ENCODE measurements at places on chromosomes 12 and 14. TPM values are rescaled to one million over a fixed set of nuclear protein-coding genes. Genes with fewer than 3 reads are reported as not detected.
A peak's percentile ranks its signal among the peaks of the same experiment; 100 is the strongest.

DNA sequence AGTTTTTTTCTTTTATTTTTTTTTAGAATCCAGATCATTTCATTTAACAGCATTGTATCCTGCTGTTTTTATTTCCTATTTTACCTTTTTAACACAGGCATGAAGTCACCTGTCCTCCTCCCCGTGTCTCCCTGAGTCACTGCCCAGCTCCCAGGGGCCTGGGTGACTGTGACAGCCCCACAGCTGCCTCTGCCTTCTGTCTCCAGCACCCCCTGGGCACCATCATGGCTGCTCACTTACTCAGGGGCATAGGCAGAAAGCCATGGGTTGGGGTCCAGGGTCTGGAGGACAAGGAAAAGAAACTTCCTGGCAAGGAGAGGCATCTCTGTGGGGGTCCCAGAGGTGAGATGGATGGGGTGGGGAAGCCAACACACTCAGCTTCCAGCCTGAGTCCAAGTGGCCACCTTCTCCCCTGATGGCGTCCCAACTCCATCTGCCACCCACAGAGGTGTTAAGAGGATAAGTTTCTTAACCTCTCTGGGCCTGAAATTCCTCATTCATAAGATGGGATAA lies 25.3 kb downstream of the TMEM63C start:
- no peaks in the 10 kb centered on the region for H3K36me3 ChIP-seq
- no peak overlapping the region for H3K4me3 ChIP-seq
- no peak for DNase-seq
- H3K27ac ChIP-seq = no peak overlapping the region

Gene CSRNP2
- total RNA-seq = 49.8 TPM

DNA sequence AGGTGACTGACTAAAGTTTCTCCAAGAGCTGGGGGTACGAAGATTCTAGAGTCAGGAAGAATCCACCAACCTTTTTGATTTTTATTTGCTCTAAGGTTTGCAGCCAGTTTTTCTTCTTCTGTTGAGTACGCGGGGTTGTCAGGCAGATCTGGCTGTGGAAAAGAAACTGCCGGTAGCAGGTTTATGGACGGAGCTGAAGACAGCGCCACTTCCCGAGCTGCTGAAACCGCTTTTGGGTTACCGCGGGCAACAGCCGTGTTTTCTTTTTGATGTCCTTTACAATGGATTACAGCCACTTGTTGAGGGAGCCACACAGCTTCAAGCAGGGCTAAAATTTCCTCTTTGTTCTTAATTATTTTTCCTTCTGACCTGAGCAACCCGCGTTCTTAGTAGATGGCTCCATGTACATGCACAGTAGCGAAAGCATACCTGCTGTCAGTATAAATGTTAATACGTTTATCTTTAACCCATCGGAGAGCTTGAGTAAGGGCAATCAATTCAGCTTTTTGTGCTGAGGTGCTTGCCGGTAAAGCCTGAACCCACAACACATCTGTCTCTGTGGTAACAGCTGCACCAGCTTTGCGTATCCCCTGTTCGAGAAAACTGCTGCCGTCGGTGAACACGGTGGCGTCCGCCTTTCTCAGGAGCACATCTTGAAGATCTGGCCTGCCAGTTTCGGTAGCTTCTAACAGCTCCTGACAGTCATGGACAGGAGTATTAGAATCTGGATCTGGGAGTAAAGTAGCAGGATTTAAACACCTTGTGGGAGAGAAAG lies 674.3 kb downstream of the TMEM121 start:
- no peaks in the 10 kb centered on the region for H3K27me3 ChIP-seq
- H3K36me3 ChIP-seq = no peaks in the 10 kb centered on the region
- no peak overlapping the region for H3K27ac ChIP-seq
- no peak for DNase-seq
- H3K4me1 ChIP-seq = no peaks in the 10 kb centered on the region

Gene RGS6
- total RNA-seq = not detected

GRCh38 chr14:63401646-63402045 lies 82.9 kb upstream of the GPHB5 start:
- DNase-seq = no peak
- H3K27ac ChIP-seq = no peak overlapping the region
- H3K4me3 ChIP-seq = no peak overlapping the region
- H3K4me1 ChIP-seq = no peaks in the 10 kb centered on the region
- no peaks in the 10 kb centered on the region for H3K27me3 ChIP-seq
- peaks cover 8% of the 10 kb centered on the region for H3K36me3 ChIP-seq

GRCh38 chr12:24478254-24478653 lies 470.6 kb downstream of the BCAT1 start:
- H3K4me1 ChIP-seq = no peaks in the 10 kb centered on the region
- no peak overlapping the region for H3K4me3 ChIP-seq
- no peaks in the 10 kb centered on the region for H3K27me3 ChIP-seq
- no peaks in the 10 kb centered on the region for H3K36me3 ChIP-seq

Gene CS
- 154 TPM for total RNA-seq

Gene CDH24
- 1.2 TPM for total RNA-seq

DNA sequence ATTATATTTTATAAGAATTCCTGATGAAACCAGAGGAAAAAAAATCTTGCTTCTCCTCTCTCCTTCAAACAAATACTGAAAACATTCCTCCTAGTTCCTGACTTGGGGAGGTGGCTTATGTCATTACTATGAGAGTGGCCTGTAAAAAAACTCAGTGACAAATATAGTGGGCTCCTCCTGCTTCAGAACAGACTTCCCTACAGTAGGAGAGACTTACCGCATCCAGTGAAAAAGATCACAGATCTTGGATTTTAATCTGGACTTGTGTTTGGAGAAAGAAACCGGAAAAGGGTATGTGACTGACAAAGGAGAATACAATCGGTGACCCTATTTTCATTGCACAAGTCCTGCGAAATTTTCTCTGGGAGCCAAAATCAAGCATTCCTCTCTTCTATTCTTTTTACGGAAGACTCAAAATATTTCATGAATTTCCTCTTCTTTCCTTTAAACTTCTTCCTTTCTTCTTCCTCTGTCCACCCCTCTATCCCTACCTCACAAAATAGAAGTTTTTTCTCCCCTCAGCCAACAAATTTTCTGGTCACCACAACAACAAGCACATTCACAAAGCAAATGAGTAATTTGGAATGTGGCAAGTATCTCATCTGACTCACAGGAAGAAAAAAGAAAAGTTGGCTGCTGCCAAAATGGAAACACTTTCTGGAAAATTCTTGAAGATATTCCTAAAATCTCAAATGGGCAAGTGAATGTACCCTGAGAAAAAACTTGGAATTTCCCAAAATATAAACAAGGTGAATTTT lies 185.1 kb upstream of the CDKN3 start:
- no peaks in the 10 kb centered on the region for H3K36me3 ChIP-seq
- no peak for DNase-seq
- no peak overlapping the region for H3K27ac ChIP-seq
- no peaks in the 10 kb centered on the region for H3K27me3 ChIP-seq
- H3K4me3 ChIP-seq = no peak overlapping the region
- no peaks in the 10 kb centered on the region for H3K4me1 ChIP-seq

Gene DPPA3
- not detected for total RNA-seq

Gene MIP
- total RNA-seq = not detected

GRCh38 chr12:107129315-107129930 lies 36.1 kb upstream of the CRY1 start:
- H3K27me3 ChIP-seq = peaks cover 4% of the 10 kb centered on the region
- H3K27ac ChIP-seq = no peak overlapping the region
- no peaks in the 10 kb centered on the region for H3K4me1 ChIP-seq
- no peaks in the 10 kb centered on the region for H3K36me3 ChIP-seq
- no peak for DNase-seq
- H3K4me3 ChIP-seq = no peak overlapping the region

DNA sequence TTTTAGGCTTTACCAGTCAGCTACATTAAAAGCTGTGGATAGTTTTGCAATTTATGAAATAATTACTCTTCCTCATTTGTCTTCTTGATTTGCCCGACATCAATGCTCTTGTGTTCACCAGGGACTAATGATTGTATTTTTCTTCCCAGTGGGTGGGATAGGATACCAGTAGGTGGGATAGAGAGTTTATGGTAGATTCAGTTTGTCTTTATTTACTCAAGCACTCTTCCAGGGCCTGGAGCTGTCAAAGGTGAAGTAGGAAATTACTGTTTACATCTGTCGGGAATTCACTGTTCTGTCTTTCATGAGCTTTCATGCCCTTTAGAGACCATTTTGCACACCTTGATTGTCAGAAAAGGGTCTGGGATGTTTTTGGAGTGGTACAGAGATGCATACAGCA lies 36.6 kb downstream of the ETV6 start:
- H3K27me3 ChIP-seq = no peaks in the 10 kb centered on the region
- H3K27ac ChIP-seq = no peak overlapping the region
- peaks cover 2% of the 10 kb centered on the region for H3K36me3 ChIP-seq
- H3K4me3 ChIP-seq = no peak overlapping the region
- peaks cover 6% of the 10 kb centered on the region for H3K4me1 ChIP-seq

GRCh38 chr14:93537951-93538350 lies 107.2 kb downstream of the UNC79 start:
- no peak overlapping the region for H3K27ac ChIP-seq
- no peaks in the 10 kb centered on the region for H3K36me3 ChIP-seq
- no peak for DNase-seq
- no peak overlapping the region for H3K4me3 ChIP-seq
- H3K4me1 ChIP-seq = peaks cover 16% of the 10 kb centered on the region

GRCh38 chr12:104177663-104178501 lies 37.7 kb upstream of the TXNRD1 start:
- H3K4me3 ChIP-seq = no peak overlapping the region
- DNase-seq = no peak
- no peaks in the 10 kb centered on the region for H3K27me3 ChIP-seq
- H3K4me1 ChIP-seq = no peaks in the 10 kb centered on the region
- H3K36me3 ChIP-seq = no peaks in the 10 kb centered on the region

DNA sequence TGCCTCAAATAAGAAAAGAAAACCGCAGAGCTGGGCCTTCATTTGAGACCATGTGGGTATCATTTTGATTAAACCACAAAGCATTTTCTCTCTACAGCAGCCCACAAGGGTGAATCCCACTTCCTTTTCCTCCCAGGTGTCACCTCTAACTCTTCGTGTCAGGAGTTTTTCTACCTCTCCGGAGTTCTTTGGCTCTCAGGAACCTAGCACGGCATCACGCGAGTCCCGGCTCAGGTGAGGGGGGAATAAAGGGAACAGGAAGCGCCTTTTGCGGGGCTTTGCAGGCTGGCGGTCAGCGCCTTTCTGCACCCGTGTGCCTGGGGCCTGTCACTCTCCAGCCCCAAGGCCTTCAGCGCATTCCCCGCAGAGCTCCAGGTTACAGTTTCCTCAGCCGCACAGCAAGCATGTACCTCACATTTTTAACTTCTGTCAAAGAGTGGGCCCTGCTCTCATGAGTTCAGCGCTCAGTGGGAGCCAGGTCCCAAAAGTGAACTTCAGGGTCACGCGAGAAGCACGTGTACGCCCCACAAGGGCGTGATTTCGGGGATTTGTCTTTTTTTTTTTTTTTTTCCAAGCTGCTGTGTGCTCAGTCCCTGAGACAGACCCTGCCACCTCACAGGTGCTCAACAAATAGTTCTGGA lies 740 bp upstream of the PRPF40B start:
- H3K4me3 ChIP-seq = peak overlapping the region; percentile 56
- H3K27ac ChIP-seq = peak overlapping the region; percentile 56
- peak; percentile 78 for DNase-seq
- peaks cover 21% of the 10 kb centered on the region for H3K4me1 ChIP-seq
- no peaks in the 10 kb centered on the region for H3K36me3 ChIP-seq
